ENCODE measurements at places on chromosomes 3 and 15. TPM values are rescaled to one million over a fixed set of nuclear protein-coding genes. Genes with fewer than 3 reads are reported as not detected.

PGBD4 gene
- 1.9 TPM for total RNA-seq

CCR8 gene
- not detected for total RNA-seq

PLA1A gene
- total RNA-seq, result 0.42 TPM

PPCDC gene
- 12.8 TPM for total RNA-seq

MOBP gene
- total RNA-seq, result 0.05 TPM

NR1I2 gene
- total RNA-seq, result 0.11 TPM

TIMP4 gene
- 1.3 TPM for total RNA-seq

GOLGA6L7 gene
- not detected for total RNA-seq

CCRL2 gene
- total RNA-seq, result 2.5 TPM

BFSP2 gene
- not detected for total RNA-seq

SLC12A1 gene
- not detected for total RNA-seq

CP gene
- total RNA-seq, result 1.9 TPM

ITGA11 gene
- total RNA-seq, result 16.6 TPM

APBA2 gene
- 12.8 TPM for total RNA-seq

PATL2 gene
- 1.7 TPM for total RNA-seq

CPN2 gene
- total RNA-seq, result not detected

LXN gene
- total RNA-seq, result 49.1 TPM

SERINC4 gene
- not detected for total RNA-seq

CAMP gene
- not detected for total RNA-seq

SPTSSB gene
- total RNA-seq, result 74.9 TPM

STXBP5L gene
- total RNA-seq, result 1.8 TPM

C3orf49 gene
- total RNA-seq, result not detected

C15orf61 gene
- total RNA-seq, result 5.1 TPM

C3orf22 gene
- total RNA-seq, result not detected

LIPC gene
- 1.2 TPM for total RNA-seq

STIMATE gene
- 11.8 TPM for total RNA-seq

SEC22A gene
- total RNA-seq, result 65.4 TPM

ACTC1 gene
- 187 TPM for total RNA-seq

COLQ gene
- 6.8 TPM for total RNA-seq
